H9 (cell line): ENCODE measurements at places on chromosomes 3 and 15. TPM values are rescaled to one million over a fixed set of nuclear protein-coding genes. Genes with fewer than 3 reads are reported as not detected.

- H3K36me3 ChIP-seq, result peaks cover 9% of the 10 kb centered on the region; the same call in 1 of the 3 replicates
- H3K27ac ChIP-seq, result no peak overlapping the region
- H3K4me3 ChIP-seq, result peak overlapping the region; percentile 3; the same call in 1 of the 2 replicates
- peak; percentile 74 for DNase-seq
- peaks cover 14% of the 10 kb centered on the region; the same call in 1 of the 2 replicates for H3K4me1 ChIP-seq
These were observed 32.2 kb upstream of the ACP3 start for GRCh38 chr3:132284781-132285619.

Gene ZPLD1
- total RNA-seq, result not detected in 2 replicates

- no peak overlapping the region for H3K4me3 ChIP-seq
- no peak for DNase-seq
- H3K27me3 ChIP-seq, result no peaks in the 10 kb centered on the region
- no peaks in the 10 kb centered on the region for H3K4me1 ChIP-seq
- peaks cover 5% of the 10 kb centered on the region; the same call in 1 of the 2 replicates for H3K36me3 ChIP-seq
These were observed 16.5 kb downstream of the SLC51A start for GRCh38 chr3:196232882-196233251.

Gene SLC22A13
- total RNA-seq, result 0.11 TPM in 1 of 2 replicates, not detected in the other

DNA sequence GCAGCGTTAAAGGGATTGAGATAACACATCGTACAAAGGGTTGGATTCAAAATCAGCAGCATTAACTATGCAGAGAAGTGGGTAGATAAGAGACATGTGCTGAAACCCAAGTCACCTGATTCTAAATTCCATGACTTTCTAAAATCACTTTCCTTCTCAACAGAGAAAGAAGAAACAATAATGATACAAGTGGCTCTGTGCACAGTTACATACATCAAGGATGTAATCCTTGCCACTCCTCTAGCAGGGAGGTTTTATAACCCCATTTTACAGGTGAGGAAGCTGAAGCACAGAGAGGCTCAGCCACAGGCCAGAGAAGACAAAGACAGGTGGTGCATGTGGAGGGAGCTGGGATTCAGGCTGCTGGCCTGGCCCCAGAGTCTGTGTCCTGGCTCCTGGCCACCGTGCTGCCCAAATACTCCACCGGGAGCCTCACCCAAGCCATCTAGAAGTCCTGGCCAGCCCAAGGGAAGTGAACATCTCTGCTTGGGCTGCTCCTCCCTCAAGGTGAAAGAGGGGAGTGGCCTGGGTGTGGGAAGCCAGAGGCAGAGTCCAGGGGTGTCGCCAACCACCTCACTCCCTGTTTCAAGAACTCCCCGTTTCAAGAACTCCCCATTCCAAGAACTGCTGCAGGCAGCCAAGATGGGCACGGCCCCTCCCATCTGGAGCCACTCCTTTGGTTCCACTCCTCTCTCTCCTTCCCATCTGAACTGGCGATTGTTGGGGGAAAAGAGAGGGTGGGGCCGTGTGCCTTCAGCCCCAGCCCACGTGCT is 147.1 kb downstream of the NUP210 start:
- no peak overlapping the region for H3K4me3 ChIP-seq
- peaks cover 2% of the 10 kb centered on the region; the same call in 1 of the 2 replicates for H3K36me3 ChIP-seq
- no peak overlapping the region for H3K27ac ChIP-seq
- no peaks in the 10 kb centered on the region for H3K27me3 ChIP-seq
- DNase-seq, result no peak

Gene ADGRG7
- not detected in 2 replicates for total RNA-seq

GRCh38 chr3:172707030-172707429 is 3.8 kb downstream of the NCEH1 start:
- H3K27me3 ChIP-seq, result no peaks in the 10 kb centered on the region
- no peak for DNase-seq
- no peaks in the 10 kb centered on the region for H3K4me1 ChIP-seq
- no peak overlapping the region for H3K4me3 ChIP-seq

DNA sequence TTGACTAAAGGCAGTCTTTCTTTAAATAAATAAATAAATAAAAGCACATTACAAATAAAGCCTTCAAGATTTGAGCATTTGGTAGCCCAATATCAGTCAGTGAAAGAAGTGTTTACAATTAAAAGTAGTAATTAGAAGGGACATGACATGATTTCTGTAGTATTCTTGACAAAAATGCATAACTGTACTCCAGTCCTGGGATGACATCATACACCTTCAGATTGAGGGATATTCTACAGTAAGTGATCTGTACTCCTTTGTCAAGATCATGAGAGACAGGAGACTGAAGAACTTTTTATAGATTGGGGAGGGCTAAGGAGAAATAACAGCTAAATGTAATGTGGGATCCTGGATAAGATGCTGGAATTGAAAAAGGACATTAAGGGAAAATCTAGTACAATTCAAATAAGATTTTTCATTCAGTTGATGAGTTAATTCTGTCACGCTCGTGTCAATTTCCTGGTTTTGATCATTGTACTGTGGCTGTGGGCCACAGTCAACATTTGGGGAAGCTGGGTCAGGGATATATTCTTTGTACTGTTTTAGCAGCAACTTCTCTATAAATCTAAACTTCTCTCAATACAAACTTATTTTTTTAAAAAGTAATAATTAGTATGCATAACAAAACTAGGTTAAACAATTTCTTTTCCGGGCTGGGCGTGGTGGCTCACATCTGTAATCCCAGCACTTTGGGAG is 314.8 kb downstream of the PTPRG start:
- no peak overlapping the region for H3K4me3 ChIP-seq
- no peak for DNase-seq
- no peaks in the 10 kb centered on the region for H3K27me3 ChIP-seq
- no peaks in the 10 kb centered on the region for H3K36me3 ChIP-seq
- H3K27ac ChIP-seq, result peak overlapping the region; percentile 100

Gene AZI2
- total RNA-seq, result 36.7 and 49.0 TPM in 2 replicates

DNA sequence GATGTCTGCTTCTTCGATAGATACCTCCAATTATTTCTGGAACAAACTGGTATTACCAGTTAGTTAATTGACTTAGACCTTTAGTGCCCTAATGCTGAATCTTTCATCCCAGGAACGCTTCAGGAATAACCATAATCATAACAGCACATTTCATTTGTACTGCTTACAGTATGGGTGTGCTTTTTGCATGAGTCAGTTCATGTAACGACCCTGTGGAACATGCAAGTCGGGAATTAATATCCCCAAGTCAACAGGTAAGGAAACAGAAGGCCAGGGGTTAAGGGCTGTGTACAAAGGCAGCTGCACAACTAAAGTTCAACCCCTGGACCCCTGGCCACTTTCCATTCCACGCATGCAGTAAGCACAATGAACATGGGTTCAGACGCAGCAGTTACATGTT is 49.2 kb downstream of the ADCY5 start:
- DNase-seq, result no peak
- H3K36me3 ChIP-seq, result no peaks in the 10 kb centered on the region; the same call in 1 of the 3 replicates
- H3K4me3 ChIP-seq, result no peak overlapping the region
- H3K27me3 ChIP-seq, result no peaks in the 10 kb centered on the region
- H3K4me1 ChIP-seq, result no peaks in the 10 kb centered on the region
- no peak overlapping the region for H3K27ac ChIP-seq

DNA sequence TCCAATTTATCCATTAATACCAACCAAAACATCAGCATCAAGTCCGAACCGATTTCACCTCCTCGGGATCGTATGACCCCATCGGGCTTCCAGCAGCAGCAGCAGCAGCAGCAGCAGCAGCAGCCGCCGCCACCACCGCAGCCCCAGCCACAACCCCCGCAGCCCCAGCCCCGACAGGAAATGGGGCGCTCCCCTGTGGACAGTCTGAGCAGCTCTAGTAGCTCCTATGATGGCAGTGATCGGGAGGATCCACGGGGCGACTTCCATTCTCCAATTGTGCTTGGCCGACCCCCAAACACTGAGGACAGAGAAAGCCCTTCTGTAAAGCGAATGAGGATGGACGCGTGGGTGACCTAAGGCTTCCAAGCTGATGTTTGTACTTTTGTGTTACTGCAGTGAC is 20.8 kb downstream of the LYSMD4 start:
- H3K36me3 ChIP-seq, result peaks cover 7% of the 10 kb centered on the region; the same call in 1 of the 3 replicates
- no peaks in the 10 kb centered on the region for H3K4me1 ChIP-seq
- H3K27ac ChIP-seq, result no peak overlapping the region
- H3K4me3 ChIP-seq, result no peak overlapping the region
- DNase-seq, result peak; percentile 69

Gene GOLGA8N
- total RNA-seq, result 0.50 and 0.57 TPM in 2 replicates

DNA sequence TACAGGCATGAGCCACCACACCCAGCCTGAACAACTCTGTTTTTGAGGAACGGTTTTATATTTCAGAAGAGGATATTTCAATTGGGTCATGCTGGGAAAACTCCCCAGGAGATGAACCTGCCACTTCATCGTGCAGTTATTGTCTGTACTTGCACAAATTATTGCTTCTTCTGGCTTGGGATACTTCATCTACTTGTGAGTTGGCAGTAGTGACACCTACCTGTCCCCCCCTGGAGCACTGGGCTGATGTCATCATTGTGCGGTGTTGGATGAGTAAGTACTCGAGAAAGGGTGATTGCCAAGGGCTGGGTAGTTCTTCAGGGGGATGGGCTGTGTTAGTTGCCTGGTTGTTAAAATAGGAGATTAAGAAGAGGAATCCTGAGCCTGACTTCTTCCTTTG is 85.1 kb upstream of the SAMMSON start:
- H3K4me3 ChIP-seq, result no peak overlapping the region
- peaks cover 9% of the 10 kb centered on the region for H3K36me3 ChIP-seq
- no peaks in the 10 kb centered on the region for H3K27me3 ChIP-seq
- H3K4me1 ChIP-seq, result no peaks in the 10 kb centered on the region

DNA sequence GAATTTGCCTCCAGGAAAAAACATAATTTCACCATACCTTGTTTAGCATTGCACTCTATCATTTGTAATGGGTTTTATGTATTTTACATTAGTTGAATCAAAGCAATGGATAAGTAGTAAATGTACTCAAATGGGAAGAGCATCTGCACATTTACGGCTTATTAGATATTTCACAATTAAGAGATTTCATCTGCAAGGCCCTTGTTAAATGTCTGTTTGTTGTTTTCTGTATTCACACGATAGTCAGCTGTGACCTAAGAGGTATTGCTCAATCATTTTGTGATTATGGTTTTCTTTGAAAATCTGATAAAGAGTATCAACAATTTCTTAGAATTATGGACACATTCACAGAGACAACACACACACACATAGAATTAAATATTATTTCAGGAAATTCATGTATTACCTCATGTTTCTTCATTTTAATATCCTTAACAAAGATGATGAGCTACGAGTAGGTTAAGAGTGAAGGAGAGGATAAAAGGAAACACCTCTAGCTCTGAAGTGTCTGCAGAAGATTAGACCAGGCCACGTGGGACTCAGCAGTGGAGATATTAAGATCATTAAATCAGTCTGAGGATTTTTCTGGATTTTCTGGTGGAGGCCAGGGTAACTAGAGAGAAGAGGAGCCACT is 121.9 kb upstream of the POU1F1 start:
- H3K4me1 ChIP-seq, result no peaks in the 10 kb centered on the region
- H3K4me3 ChIP-seq, result no peak overlapping the region
- H3K27ac ChIP-seq, result no peak overlapping the region
- no peak for DNase-seq
- no peaks in the 10 kb centered on the region for H3K27me3 ChIP-seq

Gene DOCK3
- total RNA-seq, result 7.0 and 8.3 TPM in 2 replicates

GRCh38 chr3:112582244-112582874 is 20.5 kb downstream of the SLC35A5 start:
- H3K27me3 ChIP-seq, result no peaks in the 10 kb centered on the region
- H3K4me3 ChIP-seq, result no peak overlapping the region

DNA sequence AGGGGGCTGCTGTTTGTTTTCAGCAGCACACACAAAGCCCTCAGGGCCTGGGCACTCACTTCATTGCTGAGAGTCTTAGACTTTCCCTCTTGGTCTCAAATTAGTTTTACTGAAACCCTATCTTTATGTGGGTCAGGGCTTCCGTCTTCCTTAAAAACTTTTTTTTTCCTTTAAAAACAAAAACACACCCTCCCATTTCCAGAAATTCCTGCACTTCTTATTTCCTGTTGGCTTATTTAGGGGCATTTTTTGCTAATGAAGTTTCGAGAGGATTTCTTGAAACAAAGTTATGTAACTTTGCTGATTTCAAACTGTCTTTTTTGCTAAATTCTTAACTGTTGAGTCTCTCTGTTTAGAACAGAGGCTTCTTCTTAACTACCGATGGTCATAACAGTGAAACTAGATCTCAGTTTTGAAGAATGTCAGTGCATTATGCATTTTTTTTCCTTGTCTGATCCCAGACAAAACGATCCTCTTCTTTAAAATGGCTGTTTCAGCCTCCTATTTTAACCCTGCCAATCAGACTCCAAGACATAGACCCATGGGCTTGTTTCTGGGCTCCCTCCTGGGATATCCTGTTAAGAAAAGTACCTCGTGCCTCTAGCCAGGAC is 23.3 kb downstream of the ANAPC13 start:
- no peak overlapping the region for H3K27ac ChIP-seq
- no peaks in the 10 kb centered on the region for H3K27me3 ChIP-seq
- DNase-seq, result no peak
- no peak overlapping the region for H3K4me3 ChIP-seq
- no peaks in the 10 kb centered on the region for H3K36me3 ChIP-seq
- H3K4me1 ChIP-seq, result peaks cover 9% of the 10 kb centered on the region; the same call in 1 of the 2 replicates

DNA sequence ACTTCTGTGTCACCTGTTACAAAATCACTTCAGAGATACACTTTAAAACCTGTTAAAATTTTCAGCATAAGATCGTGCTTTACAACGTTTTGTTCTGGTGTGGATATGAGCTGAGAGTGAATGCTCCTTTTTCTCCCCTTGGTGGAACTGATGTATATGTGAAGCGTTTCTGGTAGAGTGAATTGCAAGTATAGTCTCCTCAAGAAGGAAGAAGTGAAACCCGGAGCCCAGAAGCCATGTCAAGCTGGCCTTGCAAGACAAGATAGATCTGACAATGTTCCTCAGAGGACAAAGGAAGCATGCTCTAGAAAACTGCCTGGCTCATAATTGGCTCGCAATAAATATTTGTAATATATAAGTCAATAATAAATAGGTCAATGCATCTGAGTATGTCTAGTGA is 23.6 kb downstream of the SERPINI2 start:
- DNase-seq, result no peak
- H3K36me3 ChIP-seq, result no peaks in the 10 kb centered on the region; the same call in 1 of the 2 replicates
- H3K27me3 ChIP-seq, result no peaks in the 10 kb centered on the region
- H3K4me1 ChIP-seq, result peaks cover 3% of the 10 kb centered on the region; the same call in 1 of the 2 replicates
- no peak overlapping the region for H3K4me3 ChIP-seq

Gene RHOV
- 3.9 and 4.3 TPM in 2 replicates for total RNA-seq

- H3K4me1 ChIP-seq, result peaks cover 7% of the 10 kb centered on the region; the same call in 1 of the 2 replicates
- H3K4me3 ChIP-seq, result no peak overlapping the region
- no peak overlapping the region for H3K27ac ChIP-seq
- no peaks in the 10 kb centered on the region for H3K27me3 ChIP-seq
- H3K36me3 ChIP-seq, result no peaks in the 10 kb centered on the region
- DNase-seq, result peak; percentile 57
These were observed 13.0 kb upstream of the CADPS start for GRCh38 chr3:62888180-62888579.

DNA sequence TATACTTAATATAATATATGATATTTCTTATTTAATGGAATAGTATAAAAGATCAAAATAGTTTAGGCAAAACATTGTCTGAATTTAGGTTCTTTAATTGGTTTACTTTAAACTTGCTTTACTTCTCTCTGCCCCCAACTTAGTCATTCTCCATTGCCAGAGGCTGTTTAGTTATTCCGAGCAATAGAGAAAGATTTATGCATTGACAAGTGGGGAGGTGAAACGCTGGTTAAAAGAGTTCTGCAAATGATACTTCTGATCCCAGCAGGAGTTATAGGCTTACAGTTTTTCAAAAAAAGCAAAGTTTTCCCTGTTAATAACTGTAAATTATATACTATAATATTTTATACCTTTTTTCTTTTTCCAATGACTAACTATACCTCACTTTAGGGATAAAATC is 145.4 kb downstream of the EPHA3 start:
- no peak for DNase-seq
- H3K4me1 ChIP-seq, result no peaks in the 10 kb centered on the region
- H3K27ac ChIP-seq, result no peak overlapping the region
- H3K36me3 ChIP-seq, result no peaks in the 10 kb centered on the region

GRCh38 chr3:106167728-106168127 is 298.9 kb upstream of the CBLB start:
- no peaks in the 10 kb centered on the region for H3K36me3 ChIP-seq
- no peaks in the 10 kb centered on the region for H3K4me1 ChIP-seq
- no peaks in the 10 kb centered on the region for H3K27me3 ChIP-seq
- no peak overlapping the region for H3K4me3 ChIP-seq
- H3K27ac ChIP-seq, result no peak overlapping the region

Gene GNAT1
- total RNA-seq, result 0.18 TPM in 1 of 2 replicates, not detected in the other
